ENCODE measurements at places on chromosomes 7 and 10. TPM values are rescaled to one million over a fixed set of nuclear protein-coding genes. Genes with fewer than 3 reads are reported as not detected.

DNA sequence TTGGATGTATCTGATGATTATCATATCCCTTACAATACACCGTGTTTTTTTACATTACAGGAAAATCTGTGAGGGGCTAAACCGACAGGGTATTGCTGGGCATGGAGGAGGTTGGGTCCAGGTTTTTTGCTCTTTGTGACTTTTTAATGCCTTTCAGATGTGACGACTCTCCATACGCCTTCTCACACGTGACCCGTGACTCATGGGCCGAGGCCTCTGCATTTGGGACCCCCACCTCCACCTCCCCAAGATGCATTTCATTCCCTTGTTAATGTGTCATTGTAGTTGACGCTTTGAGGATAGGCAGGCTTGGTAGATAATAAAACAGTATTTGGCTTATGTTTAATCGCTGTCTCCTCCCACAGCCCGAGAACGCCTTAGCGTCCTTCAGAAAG, 95.3 kb downstream of the CUX1 start:
- DNase-seq: no peak

DNA sequence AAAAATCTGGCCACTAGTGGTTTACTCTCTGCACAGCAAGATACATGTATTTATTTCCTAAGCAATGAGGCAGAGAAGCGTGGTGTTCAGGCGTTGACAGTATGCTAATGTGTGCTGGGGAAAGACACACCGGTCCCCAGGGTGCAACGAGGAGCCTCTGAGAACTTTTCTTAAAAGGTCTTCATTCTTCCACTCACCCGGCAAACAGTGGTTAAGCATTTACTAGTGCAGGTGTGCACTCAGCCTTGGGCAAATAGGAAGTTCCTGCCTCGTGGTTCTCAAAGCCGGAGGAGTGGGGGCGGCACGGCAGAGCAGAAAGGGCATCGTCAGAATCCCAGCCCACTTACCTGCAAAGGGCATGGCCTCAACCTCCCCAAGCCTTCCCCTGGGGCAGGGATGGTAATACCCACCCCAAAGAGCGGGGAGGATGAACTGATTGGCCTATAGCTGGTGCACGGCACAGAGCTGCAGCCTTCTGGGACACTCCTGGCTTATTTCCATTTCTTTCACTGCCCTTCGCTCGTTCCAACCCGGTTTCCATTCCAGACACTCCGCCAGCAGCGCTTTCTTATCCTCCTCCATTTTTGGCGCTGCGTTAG, 184.3 kb upstream of the CTBP2 start:
- DNase-seq: no peak

Gene ACTR3C
- 0.91 TPM for polyA plus RNA-seq

GRCh38 chr7:1458683-1459511, at the start of gene MICALL2:
TSS of gene MICALL2 (minus strand) at chr7:1459470. CDS start at chr7:1459326, 144 bp downstream.
- no peak for DNase-seq

- DNase-seq: no peak
Measured at GRCh38 chr10:71193516-71193915, 18.9 kb upstream of the UNC5B start.
